Left ventricle myocardium inferior (tissue), 1 donor: ENCODE measurements at places on chromosomes 13 and 19. TPM values are rescaled to one million over a fixed set of nuclear protein-coding genes. Genes with fewer than 3 reads are reported as not detected.

The SPATA13 gene
- total RNA-seq: 8.4 TPM

The COX7A1 gene
- 2,839 TPM for total RNA-seq

The OR7C1 gene
- not detected for total RNA-seq

The KIR3DL2 gene
- total RNA-seq: not detected

The LGALS4 gene
- total RNA-seq: 0.82 TPM

The SYT3 gene
- 0.22 TPM for total RNA-seq

The KASH5 gene
- not detected for total RNA-seq

The PRR20B gene
- total RNA-seq: not detected

The SYNGR4 gene
- total RNA-seq: not detected

The IGLON5 gene
- not detected for total RNA-seq

The PSG2 gene
- total RNA-seq: not detected

The FCAR gene
- total RNA-seq: not detected

The ZFP14 gene
- 2.8 TPM for total RNA-seq

The SEMA6B gene
- total RNA-seq: 7.2 TPM

The QPCTL gene
- total RNA-seq: 2.2 TPM

The TNFSF11 gene
- total RNA-seq: not detected

The OR7E24 gene
- total RNA-seq: not detected

The PLIN5 gene
- 73.5 TPM for total RNA-seq

The VSIG10L gene
- total RNA-seq: 0.66 TPM

The ATXN8OS gene
- not detected for total RNA-seq

The SERPINE3 gene
- not detected for total RNA-seq

The UNC13A gene
- 0.05 TPM for total RNA-seq

The C19orf85 gene
- not detected for total RNA-seq

The ZNF562 gene
- total RNA-seq: 19.5 TPM

The IFNL3 gene
- total RNA-seq: not detected

The KLF12 gene
- 18.2 TPM for total RNA-seq

The LILRA2 gene
- total RNA-seq: 1.6 TPM

The PLD3 gene
- 156 TPM for total RNA-seq

The CFD gene
- 200 TPM for total RNA-seq

The EID2 gene
- total RNA-seq: 9.8 TPM

The TMEM91 gene
- 2.8 TPM for total RNA-seq
